ENCODE measurements at places on chromosomes 1 and 21.

DNA sequence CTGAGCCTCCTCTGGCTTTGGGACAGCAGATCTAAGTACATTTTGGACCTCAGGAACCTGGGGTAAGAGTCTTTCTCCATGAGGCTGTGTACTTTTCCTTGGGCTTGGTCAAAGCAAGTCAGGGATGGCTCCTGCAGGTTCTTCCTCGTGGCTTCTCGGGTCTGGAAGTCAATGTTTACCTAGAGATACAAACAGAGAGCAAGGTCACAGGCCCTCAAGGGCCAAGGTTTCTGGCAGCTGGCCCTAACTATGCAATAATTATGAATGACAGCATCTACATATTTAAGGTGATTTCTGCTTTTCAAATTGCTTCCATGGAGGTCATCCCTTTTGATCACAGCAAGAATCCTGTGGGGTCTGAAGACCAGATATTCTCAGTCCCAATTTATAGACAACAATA is 37.6 kb downstream of the RGS8 start:
- no peak for DNase-seq

DNA sequence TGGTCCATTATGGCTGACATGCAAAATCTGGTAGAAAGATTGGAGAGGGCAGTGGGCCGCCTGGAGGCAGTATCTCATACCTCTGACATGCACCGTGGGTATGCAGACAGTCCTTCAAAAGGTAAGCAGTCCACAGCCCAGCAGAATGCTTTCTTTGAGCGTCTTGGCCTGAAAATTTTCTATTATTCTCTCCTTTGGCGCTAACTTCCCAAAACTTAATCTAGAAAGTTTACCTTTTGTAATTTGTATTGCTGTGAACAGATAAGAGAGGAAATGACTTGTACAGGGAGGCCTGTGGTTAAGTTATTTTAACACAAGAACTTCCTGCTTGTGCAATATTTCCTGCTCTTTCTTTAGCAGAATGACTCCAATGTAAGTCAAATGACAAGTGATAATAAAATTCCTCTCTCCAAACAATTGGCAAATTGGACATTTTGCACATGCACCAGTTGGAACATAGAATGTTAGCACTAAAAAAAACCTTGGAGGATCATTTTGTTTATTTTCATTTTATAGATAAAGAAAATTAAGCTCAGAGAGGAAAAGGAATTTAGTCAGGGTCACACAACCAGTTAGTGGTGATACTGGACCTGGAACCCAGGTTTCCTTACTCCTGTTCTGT is 18.9 kb downstream of the CAP1 start:
- DNase-seq = no peak

- DNase-seq = no peak
Measured at GRCh38 chr1:91596474-91596873, 95.8 kb downstream of the CDC7 start.

DNA sequence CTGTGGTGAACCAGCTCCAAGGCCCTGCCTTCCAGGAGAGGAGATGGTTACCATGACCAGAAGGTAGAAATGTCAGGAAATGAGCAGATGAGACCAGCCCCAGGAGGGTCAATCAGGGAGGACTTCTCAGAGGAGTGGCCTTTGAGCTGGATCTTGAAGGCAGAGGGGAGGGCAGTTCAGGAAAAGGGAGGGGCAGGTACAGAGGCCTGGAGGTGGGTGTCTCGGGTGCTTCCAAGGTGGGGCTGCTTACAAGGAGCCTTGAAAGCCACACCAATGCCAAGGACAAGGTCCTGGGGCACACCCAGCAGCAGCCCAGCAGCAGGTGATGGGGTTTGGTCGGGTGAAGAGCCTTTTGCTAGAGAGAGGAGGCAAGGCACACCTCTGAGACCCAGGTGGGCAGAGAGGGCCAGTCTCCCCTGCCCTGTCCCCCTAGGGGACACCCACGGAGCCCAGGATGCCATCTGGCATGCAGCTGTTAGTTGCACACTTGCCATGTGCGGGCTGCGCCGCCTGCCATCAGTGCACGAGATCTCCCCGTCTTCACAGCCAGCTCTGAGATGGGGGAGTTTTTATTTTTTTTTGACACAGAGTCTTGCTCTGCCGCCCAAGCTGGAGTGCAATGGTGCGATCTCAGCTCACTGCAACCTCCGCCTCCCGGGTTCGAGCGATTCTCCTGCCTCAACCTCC is 18.5 kb downstream of the SLC66A1 start:
- DNase-seq = no peak

DNA sequence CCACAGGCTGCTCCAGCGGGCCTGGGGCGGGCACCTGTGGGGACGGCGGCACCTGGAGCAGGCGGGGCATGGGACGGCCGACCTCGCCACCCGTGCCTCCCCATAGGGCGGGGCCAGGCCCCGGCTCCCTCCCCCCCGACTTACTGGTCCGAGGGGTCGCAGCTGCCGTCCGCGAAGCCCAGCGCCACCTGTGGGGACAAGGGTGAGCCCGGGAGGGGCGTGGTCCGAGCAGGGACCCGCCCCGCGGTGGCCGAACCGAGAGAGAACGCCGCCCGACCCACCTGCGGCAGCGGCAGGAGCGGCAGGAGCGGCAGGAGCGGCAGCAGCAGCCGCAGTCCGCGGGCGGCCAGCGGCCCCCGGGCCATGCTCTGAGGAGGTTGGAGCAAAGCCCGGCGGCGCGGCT is at the start of gene TMEM52:
Gene TMEM52 (minus strand): TSS at position 379 of the 403 bp plus-strand sequence. CDS start 14 bp downstream, at position 365.
- no peak for DNase-seq

GRCh38 chr1:69082312-69082711 is 485.4 kb upstream of the LRRC7 start:
- DNase-seq = no peak

GRCh38 chr1:21778405-21778727 is 4.6 kb downstream of the USP48 start:
- no peak for DNase-seq

DNA sequence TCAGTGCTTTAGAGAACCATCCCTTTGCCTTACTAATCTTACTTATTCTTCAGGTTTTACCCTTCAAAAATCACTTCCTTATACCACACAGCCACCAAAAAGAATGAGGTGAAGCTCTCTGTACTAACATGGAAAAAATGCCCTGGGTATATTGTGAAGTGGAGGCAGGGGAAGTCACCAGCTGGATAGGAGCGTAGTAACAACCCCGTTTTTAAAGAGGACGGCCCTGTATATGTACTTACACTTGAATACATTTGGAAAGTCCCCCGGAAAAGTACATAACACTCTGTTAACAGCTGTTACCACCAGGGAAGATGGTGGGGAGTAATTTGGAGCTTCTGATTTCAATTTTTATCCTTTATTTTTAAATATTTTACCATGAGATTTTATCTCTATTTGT is 28.2 kb upstream of the KHDRBS1 start:
- no peak for DNase-seq

- DNase-seq = no peak
Measured at GRCh38 chr1:58283388-58284224, 262.9 kb downstream of the OMA1 start.

DNA sequence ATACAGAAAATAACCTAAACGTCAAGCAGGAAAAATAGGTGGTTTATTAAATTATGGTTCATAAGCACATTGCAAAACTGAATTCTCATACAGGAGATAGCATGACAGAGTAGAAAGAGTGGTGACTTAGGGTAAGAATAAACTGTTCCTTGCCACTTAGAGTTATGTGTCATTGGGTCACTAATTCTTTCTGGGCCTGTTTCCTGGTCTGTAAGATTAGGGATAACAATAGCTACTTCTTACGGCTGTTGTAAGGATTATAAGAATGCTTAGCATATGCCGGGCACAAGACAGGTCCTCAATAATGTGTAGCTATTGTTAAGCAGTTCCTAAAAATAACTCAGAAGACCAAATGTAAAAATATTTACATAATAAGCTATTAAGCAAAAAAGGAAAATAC is 24.2 kb downstream of the SNRNP40 start:
- DNase-seq = no peak

- DNase-seq = no peak
Measured at GRCh38 chr1:61186753-61187152, 104.4 kb downstream of the NFIA start.

GRCh38 chr1:155105604-155106011 is 22.1 kb upstream of the EFNA1 start:
- no peak for DNase-seq

DNA sequence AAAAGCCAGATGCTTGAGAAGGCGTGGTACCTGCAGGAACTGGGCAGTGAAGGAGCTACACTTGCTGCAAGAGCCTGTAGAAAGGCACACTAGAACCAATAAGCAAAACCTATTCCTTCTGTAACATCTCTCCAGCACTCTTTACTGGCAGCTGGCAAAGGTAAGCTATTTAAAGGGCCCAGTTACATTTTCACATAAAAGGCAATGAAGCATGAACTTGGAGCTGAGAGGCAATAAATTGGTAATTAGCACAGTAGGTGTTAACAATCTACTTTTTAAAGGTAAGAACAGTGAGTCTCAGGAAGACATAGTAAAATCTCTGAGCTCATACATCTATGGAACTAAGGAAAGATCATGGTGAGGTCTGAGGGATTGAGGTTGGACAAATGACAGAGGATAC is 167.1 kb upstream of the OLFM3 start:
- no peak for DNase-seq

DNA sequence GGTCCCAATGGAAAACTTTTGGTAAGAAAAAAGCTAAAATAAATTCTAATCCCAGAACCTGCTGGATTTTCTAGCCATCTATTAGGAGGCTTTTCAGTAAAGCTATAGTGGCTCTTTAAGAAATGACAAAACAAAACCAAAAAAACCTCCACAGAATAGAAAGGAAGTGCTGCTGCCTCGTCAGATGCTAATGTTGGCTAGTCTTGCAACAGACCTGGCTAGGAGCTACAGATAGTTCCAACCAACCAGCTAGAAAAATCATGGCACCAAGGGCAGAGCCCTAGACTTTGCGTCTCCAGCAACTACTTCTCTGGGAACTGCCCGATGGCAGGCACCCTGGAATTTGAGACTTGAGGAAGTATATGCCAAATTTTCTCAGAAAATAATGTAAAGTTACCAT is 7.6 kb downstream of the CD101 start:
- no peak for DNase-seq

- no peak for DNase-seq
Measured at GRCh38 chr1:1563688-1564087, 11.0 kb downstream of the SSU72 start.

GRCh38 chr1:206693029-206693428 is 8.3 kb downstream of the MAPKAPK2 start:
- no peak for DNase-seq

- DNase-seq = no peak
Measured at GRCh38 chr1:17919525-17920439, 164.6 kb downstream of the ACTL8 start.

- no peak for DNase-seq
Measured at GRCh38 chr1:224874775-224875174, 54.7 kb upstream of the DNAH14 start.

GRCh38 chr1:65992165-65992821 is 199.6 kb downstream of the PDE4B start:
- DNase-seq = no peak

- DNase-seq = no peak
Measured at GRCh38 chr21:34911360-34911759, 137.7 kb downstream of the RUNX1 start.

GRCh38 chr1:88509379-88509778 is 174.7 kb upstream of the PKN2 start:
- DNase-seq = no peak

DNA sequence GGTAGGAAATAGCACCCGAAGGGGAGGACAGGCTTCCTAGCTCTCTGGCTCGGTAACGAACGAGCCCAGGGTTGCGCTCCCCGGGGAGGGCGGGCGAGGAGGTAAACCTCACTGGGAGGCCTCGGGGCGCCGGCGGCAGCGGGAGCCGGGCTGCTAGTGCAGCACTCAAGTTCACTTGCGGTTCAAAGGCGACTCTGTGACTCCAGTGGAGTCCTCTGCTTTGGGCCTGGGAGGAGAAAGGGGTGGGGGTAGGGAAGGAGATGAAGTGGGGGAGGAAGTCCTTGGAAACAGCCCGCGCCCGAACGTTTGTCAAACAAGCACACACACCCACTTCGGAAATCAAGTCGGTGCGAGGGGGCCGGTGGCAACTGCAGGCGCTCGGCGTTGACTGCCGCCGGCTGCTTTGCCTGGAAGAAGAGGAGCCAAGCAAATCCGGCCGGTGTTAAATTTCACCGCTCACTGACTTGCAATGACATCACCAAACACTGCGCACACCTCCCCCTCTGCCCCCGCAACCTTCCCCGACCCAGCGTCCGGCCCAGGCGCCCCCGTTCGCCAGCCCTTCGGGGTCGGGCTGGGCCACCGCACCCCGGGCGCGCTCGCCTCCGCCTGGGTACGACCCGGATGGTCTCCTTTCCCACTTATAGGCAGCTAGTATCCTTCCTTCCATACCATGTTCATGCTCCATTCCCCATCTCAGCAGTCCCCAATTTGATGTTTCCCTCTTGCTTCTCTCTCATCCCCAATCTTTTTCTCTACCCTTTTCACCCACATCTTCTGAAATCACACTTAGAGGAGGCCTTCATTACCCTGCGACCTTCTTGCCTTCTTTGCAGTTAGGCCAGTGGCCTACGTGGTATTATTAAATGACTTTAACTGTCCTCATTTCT is at the start of gene COL24A1:
Gene COL24A1 (minus strand): TSS at position 207 of the 890 bp plus-strand sequence. CDS start 376 bp downstream, outside the sequence.
- DNase-seq = no peak

DNA sequence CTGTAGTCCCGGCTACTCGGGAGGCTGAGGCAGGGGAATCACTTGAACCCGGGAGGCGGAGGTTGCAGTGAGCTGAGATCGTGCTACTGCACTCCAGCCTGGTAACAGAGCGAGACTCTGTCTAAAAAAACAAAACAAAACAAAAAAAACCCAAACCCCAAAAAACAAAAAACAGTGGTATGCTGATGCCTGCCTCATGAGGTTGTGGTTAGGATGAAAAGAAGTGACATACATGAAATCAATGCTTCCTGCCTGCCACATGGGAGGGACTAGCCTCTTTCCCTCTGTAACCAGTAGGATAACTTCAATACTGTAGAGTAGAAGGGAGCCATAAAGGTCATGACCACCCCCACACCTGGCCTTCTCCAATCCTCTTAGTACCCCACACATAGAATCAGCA is 55.2 kb downstream of the TENT5C start:
- DNase-seq = no peak

- DNase-seq = no peak
Measured at GRCh38 chr1:80059940-80060339, 1053.4 kb upstream of the ADGRL4 start.

DNA sequence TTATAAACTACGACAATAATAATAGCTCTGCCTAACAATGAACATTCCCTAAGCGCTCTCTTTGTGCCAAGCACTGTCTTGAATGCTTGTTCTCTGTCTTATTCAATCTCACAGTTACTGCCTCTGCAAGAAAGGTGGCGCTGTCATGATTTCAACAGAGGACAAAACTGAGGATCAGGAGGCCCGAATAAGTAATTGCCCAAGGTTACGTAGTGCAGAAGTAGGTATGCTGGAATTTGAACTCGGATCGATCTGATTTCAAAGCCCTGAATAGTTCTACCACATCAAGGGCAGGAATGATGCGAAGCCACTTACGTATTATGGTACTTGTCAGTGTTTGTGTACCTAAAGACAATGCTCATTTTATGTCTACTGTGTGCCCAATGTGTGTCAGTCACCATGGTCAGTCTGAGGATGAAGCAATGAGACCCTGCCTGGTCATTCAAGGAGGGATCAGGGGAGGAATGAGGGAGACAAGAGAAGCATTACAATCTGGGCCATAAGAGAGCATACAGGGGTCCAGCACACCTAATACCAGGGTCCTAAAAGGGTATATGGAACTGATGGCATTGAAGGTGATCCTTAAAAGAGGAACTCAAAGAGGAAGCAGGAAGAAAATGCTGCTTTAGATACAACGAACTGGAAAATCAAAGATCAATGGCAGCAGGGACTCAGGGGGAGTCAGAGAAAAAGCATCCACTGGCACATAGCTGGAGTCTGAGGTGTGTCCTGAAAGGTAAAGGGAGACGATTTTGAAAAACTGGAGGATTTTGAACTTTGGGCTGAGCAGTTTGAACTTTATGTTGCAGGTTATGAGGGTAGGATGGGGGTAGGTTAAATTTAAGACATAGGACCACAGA is 389.2 kb downstream of the PLPP3 start:
- no peak for DNase-seq

Data from activated effector memory CD4-positive, alpha-beta T cell treated with Interleukin-2 at 50 U/mL for 16 hours (primary cell).